ENCODE measurements at places on chromosomes 16 and 17. TPM values are rescaled to one million over a fixed set of nuclear protein-coding genes. Genes with fewer than 3 reads are reported as not detected.
A peak's percentile ranks its signal among the peaks of the same experiment; 100 is the strongest.

DNA sequence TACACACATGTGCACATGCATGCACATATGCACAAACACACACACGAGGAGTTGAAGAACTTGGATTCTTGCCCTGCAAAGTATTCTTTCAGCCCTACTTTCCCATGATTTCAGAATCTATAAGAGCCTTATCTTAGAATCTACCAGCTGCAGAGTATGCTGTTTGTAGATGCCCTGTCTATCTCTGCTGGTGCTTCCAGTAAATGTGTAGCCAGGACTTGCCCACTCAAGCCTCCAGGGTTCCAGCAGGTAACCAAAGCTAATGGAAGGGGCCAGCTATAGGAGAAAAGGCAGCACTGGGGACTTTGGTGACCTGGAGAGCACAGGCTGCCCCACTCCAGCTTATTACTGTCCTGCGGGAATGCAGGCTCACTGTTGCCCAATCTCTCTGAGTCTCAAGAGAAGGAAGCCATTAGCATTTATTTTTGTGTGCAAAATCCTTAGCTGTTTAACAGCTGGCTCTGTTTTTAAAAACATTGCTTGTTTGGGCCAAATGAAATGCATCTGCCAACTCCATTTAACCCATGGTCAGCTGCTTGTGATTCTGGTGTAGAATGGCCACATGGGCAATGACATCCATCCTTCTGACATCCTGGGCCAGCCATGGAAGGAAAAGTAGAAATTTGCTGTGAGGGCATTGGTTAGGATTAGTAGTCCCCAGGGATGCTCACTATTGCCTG is 28.6 kb upstream of the XYLT1 start:
- H3K27me3 ChIP-seq, result peaks cover 2% of the 10 kb centered on the region
- no peak overlapping the region for H3K27ac ChIP-seq
- H3K4me3 ChIP-seq, result no peak overlapping the region

The MYH8 gene
- total RNA-seq, result not detected

GRCh38 chr17:39928858-39929645 is 1.5 kb downstream of the LRRC3C start:
- DNase-seq, result no peak
- peaks cover 2% of the 10 kb centered on the region for H3K36me3 ChIP-seq
- H3K4me3 ChIP-seq, result peak overlapping the region; percentile 32
- no peak overlapping the region for H3K27ac ChIP-seq
- peaks cover 41% of the 10 kb centered on the region for H3K4me1 ChIP-seq

DNA sequence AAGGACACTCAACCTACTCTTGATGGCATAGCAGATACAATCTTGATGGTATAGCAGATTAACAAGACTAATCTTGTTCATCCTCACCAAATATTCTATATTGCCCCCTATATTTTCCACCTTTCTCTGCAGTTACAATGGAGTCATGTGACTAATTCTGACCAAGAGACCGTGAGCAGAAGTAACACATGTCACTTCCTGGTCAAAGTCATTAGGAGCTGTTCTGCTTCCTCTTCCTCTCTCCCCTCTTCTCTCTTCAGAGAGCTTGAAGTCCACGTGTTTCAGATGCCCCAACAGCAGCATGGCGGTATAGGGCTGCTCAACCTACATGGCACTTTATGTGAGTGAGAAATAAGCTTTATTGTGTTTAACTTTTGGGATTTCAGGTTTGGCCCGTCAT is 55.3 kb upstream of the ERCC4 start:
- H3K4me1 ChIP-seq, result no peaks in the 10 kb centered on the region
- peaks cover 17% of the 10 kb centered on the region for H3K27me3 ChIP-seq
- no peak overlapping the region for H3K4me3 ChIP-seq
- no peaks in the 10 kb centered on the region for H3K36me3 ChIP-seq
- no peak overlapping the region for H3K27ac ChIP-seq

GRCh38 chr16:24729951-24730815 is 732 bp downstream of the TNRC6A start:
- H3K27ac ChIP-seq, result peak overlapping the region; percentile 97
- no peaks in the 10 kb centered on the region for H3K27me3 ChIP-seq
- peak; percentile 48 for DNase-seq
- H3K4me3 ChIP-seq, result peak overlapping the region; percentile 98
- H3K4me1 ChIP-seq, result peaks cover 55% of the 10 kb centered on the region

GRCh38 chr16:9446471-9447194 is 355.2 kb downstream of the HAPSTR1 start:
- no peaks in the 10 kb centered on the region for H3K4me1 ChIP-seq
- DNase-seq, result no peak
- H3K27me3 ChIP-seq, result no peaks in the 10 kb centered on the region

- peaks cover 20% of the 10 kb centered on the region for H3K36me3 ChIP-seq
- peak; percentile 76 for DNase-seq
- H3K27ac ChIP-seq, result peak overlapping the region; percentile 69
- H3K4me3 ChIP-seq, result peak overlapping the region; percentile 78
- peaks cover 60% of the 10 kb centered on the region for H3K4me1 ChIP-seq
- no peaks in the 10 kb centered on the region for H3K27me3 ChIP-seq
Measured at GRCh38 chr16:31200821-31201568, 1.6 kb downstream of the PYCARD start.

The PRSS33 gene
- not detected for total RNA-seq

The GPR179 gene
- 0.10 TPM for total RNA-seq

DNA sequence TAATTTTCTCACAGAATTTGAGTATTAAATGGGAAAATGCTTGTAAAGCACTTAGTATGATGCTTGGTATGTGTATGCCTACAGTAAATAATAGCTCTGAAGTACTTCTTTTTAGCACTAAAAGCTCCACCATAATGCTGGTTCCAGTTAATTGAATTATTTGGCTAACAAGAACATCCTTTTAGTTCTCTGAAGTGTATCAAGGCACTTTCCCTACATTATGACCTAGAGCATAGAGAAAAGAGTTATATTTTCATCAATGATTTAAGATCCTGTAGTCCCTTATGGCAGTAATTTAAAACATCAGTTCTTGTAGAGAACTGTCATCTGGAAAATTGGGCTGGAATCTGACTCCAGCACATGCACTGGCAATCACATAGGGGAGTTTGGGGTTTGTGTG is 21.9 kb upstream of the PHAF1 start:
- peaks cover 13% of the 10 kb centered on the region for H3K4me1 ChIP-seq
- no peaks in the 10 kb centered on the region for H3K27me3 ChIP-seq
- DNase-seq, result no peak
- no peak overlapping the region for H3K27ac ChIP-seq

The MYLK3 gene
- total RNA-seq, result 0.15 TPM

GRCh38 chr17:31525801-31526549 is 134.5 kb downstream of the RAB11FIP4 start:
- H3K36me3 ChIP-seq, result peaks cover 20% of the 10 kb centered on the region
- no peak overlapping the region for H3K27ac ChIP-seq
- no peaks in the 10 kb centered on the region for H3K4me1 ChIP-seq
- H3K4me3 ChIP-seq, result no peak overlapping the region
- H3K27me3 ChIP-seq, result no peaks in the 10 kb centered on the region

DNA sequence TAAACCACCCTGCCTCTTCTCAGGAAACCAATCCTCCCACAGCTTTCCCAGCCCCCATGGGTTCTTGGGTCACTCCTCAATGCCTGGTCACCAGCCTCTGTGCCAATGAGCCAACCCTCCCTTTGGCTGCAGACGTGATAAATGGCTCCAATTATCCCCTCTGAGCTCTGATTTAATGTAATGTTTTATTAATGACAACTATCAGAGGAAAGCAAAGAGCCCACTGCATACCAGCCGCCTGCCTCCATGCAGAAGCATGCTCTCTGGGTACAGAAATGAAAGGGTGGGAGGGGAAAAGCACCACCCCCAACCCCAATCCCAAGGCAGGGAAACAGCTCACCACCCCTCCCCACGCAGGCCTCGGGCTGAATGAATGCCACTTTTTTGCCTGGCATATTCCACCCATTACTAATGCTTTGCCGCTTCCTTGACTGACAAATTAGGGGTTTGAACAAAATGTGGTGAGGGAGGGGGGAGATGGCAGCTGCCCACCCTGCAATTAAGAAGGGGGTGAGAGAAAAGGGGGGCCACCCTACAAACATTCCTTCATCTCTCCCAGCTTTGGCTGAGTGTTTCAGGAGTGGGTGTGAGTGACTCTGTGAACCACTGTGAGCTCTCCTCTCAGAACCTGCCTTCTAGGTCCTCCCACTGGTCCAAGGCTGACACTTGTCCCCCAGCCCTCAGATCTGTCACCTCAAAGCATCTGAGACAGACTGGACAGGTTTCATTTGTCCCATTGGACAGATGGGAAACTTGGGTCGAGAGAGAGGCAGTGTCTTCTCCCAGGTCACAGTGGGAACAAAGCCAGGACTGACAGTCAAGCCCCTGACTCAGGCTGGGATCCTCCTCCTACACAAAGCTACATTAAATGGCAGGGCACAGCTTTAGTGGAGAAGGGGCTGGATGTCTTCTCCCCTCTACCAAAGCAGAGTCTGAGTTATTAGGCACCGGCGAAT is 161.5 kb downstream of the TMEM132E start:
- no peaks in the 10 kb centered on the region for H3K4me1 ChIP-seq
- peaks cover 11% of the 10 kb centered on the region for H3K27me3 ChIP-seq
- no peak overlapping the region for H3K27ac ChIP-seq
- DNase-seq, result no peak
- no peak overlapping the region for H3K4me3 ChIP-seq
- H3K36me3 ChIP-seq, result no peaks in the 10 kb centered on the region

The NPIPA8 gene
- not detected for total RNA-seq

DNA sequence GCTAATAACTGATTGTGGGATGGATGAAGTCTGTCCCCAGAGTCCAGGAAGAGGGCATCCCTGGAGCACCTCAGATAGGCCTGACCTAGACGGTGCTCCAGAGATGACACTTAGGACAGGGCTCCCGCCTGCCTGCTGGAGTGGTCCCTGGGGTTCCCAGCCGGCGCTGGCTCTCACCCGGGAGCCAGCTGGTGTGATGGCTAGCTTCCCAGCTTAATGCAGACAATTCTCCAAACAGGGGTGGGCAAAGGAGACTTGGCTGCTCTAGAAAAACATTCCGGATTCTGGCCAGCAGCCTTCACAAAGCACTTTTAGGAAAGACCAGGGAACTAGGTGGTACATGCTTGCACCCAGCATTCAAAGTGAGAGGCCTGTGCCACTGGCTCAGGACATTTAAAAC is 18.6 kb downstream of the ACE start:
- DNase-seq, result no peak
- no peaks in the 10 kb centered on the region for H3K27me3 ChIP-seq
- no peaks in the 10 kb centered on the region for H3K4me1 ChIP-seq
- no peak overlapping the region for H3K4me3 ChIP-seq
- H3K36me3 ChIP-seq, result no peaks in the 10 kb centered on the region

- no peaks in the 10 kb centered on the region for H3K36me3 ChIP-seq
- no peaks in the 10 kb centered on the region for H3K4me1 ChIP-seq
- no peak overlapping the region for H3K4me3 ChIP-seq
- peaks cover 17% of the 10 kb centered on the region for H3K27me3 ChIP-seq
- no peak overlapping the region for H3K27ac ChIP-seq
- DNase-seq, result no peak
Measured at GRCh38 chr17:28306954-28307401, 12.0 kb upstream of the TMEM97 start.

GRCh38 chr16:86597880-86598606 is 19.7 kb downstream of the FOXL1 start:
- no peak overlapping the region for H3K27ac ChIP-seq
- no peaks in the 10 kb centered on the region for H3K36me3 ChIP-seq
- peaks cover 2% of the 10 kb centered on the region for H3K4me1 ChIP-seq
- no peak for DNase-seq
- H3K27me3 ChIP-seq, result peaks cover 36% of the 10 kb centered on the region
- no peak overlapping the region for H3K4me3 ChIP-seq

GRCh38 chr17:81609541-81610311 is 27.2 kb downstream of the NPLOC4 start:
- no peak overlapping the region for H3K4me3 ChIP-seq
- no peak for DNase-seq
- no peaks in the 10 kb centered on the region for H3K27me3 ChIP-seq
- peaks cover 36% of the 10 kb centered on the region for H3K36me3 ChIP-seq
- H3K27ac ChIP-seq, result peak overlapping the region; percentile 13

- H3K4me1 ChIP-seq, result no peaks in the 10 kb centered on the region
- H3K27ac ChIP-seq, result no peak overlapping the region
- no peak for DNase-seq
- H3K27me3 ChIP-seq, result no peaks in the 10 kb centered on the region
- H3K36me3 ChIP-seq, result no peaks in the 10 kb centered on the region
Measured at GRCh38 chr16:65388592-65388991, 266.7 kb upstream of the CDH11 start.

- H3K4me3 ChIP-seq, result no peak overlapping the region
- H3K4me1 ChIP-seq, result peaks cover 14% of the 10 kb centered on the region
- no peaks in the 10 kb centered on the region for H3K36me3 ChIP-seq
- H3K27me3 ChIP-seq, result peaks cover 7% of the 10 kb centered on the region
- peak; percentile 48 for DNase-seq
Measured at GRCh38 chr17:37848690-37849616, 75.3 kb upstream of the TBC1D3K start.

DNA sequence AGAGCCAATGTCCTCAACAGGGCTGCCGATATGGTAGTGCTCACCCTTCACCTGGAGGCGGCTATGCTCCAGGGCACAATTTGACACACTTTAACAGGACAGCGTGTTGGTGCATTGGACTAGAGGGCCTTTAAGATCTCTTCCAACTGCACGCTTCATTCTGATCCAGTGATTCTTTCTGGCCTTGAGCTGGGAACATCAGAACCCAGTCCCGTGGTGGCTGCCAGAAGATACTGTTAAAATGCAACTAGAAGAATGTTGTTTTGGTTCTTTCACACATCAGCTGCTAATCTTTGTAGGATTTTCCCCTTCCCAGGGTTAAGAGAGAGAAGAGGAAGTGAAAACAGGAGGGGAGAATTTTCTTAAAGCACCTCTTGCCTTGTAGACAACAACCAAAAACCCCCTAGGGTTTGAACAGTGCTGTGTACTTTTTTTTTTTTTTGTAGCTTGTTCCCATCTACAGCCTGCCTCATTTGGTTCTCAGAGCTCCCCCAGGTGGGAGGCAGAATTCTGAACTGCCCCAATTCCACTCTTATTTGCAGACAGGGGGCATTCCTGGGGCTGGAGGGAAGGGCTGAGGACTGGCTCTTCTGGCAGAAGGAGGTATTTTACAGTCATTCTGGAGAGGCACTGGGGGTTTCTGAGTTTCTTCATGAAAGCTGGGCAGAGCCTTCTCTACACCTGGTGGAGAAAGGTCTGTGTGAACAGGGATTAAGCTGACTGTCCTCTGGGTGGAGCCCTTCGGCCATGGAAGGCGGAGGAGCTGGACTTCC is 32.4 kb downstream of the SMARCE1 start:
- no peaks in the 10 kb centered on the region for H3K36me3 ChIP-seq
- peak overlapping the region; percentile 23 for H3K4me3 ChIP-seq
- peak; percentile 57 for DNase-seq
- peaks cover 74% of the 10 kb centered on the region for H3K4me1 ChIP-seq
- no peaks in the 10 kb centered on the region for H3K27me3 ChIP-seq
- peak overlapping the region; percentile 79 for H3K27ac ChIP-seq

GRCh38 chr16:30354423-30355143 is 525 bp downstream of the CD2BP2 start:
- peaks cover 51% of the 10 kb centered on the region for H3K4me1 ChIP-seq
- no peak for DNase-seq
- H3K27ac ChIP-seq, result peak overlapping the region; percentile 95
- peak overlapping the region; percentile 94 for H3K4me3 ChIP-seq
- peaks cover 55% of the 10 kb centered on the region for H3K36me3 ChIP-seq

DNA sequence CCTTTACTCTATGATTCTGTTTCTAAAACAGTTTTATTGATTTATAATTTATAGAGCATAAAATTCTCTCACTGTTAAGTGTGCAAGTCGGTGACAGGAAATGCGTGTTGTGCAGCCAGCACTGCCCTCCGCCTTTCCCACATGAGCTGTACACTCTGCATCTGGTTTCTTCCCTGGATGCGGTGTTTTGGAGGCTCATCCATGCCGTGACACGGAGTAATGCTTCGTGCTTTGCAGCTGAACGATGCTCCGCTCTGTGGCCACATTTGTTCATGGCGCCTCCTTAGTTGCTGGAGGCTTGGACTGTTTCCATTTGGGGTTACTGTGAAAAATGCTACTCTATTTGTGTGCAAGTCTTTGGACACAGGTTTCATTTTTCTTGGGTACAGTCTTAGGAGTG is 7.2 kb upstream of the IGFALS start:
- H3K27ac ChIP-seq, result no peak overlapping the region
- H3K4me3 ChIP-seq, result no peak overlapping the region
- H3K4me1 ChIP-seq, result no peaks in the 10 kb centered on the region
- DNase-seq, result no peak
